ENCODE measurements at places on chromosomes 6 and 20.

- DNase-seq, result no peak
Observed at GRCh38 chr6:112717401-112717800, 370.3 kb downstream of the RFPL4B start.

GRCh38 chr20:48703511-48704219 lies 124.1 kb downstream of the PREX1 start:
- DNase-seq, result no peak

- DNase-seq, result no peak
Observed at GRCh38 chr20:51303731-51304670, 238.5 kb downstream of the NFATC2 start.

GRCh38 chr6:77318256-77318655 lies 145.0 kb downstream of the HTR1B start:
- DNase-seq, result peak; percentile 28

DNA sequence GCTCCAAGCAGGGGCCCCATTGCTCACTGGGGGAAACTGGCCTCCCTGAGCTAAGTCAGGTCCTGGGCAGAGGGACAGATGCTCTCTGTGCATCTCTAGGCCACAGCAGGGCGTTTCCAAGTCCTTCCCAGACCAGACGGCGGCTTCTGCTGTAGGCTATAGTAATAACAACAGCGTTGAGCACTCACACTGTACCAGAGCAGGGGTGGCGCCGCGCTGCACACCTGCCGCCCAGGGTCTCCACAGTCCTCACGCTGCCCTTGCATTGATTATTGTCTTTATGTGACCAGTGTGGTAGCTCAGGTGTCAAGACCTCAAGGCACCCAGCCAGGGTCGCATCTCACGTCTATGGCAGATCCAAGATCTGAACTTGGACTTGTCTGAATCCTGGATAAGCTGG lies 14.9 kb upstream of the CCN5 start:
- no peak for DNase-seq

DNA sequence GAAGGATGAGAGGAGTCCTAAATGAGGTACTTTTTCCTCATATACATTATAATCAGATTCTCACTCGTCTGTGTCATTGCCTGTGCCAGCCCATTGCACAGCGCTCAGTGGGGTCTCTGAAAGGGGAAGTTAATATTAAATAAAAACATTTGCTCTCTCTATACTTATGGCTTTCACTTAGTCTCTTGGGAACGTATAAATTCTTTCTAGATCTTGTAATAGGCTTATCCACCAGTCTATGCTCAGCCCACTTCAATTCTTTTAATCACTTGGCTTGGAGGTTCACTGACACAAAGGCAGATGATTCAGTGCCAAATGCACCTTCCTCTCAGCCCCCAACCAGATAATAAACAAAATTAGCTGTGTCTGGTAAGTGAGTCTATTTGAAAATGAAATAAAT lies 164.3 kb upstream of the OGFRL1 start:
- no peak for DNase-seq

- peak; percentile 55 for DNase-seq
Observed at GRCh38 chr20:32638848-32639247, 34.9 kb downstream of the C20orf203 start.

DNA sequence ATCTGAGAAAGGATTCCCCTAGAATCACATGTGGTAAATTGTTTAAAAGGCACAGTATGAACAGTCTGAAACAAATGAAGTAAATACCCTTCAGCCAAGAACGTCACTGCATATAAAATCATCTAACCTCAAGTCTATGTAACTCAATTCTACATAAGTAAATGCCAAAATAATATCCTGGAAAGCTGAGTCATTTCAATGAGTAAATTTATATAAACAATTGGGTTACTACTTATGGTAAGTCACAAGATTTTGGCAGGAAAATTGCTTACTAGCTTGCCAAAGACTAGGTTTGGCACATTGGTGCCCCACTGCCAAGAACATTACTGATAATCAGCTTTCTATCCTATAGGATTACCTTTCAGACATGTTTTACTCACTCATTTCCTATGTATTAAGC lies 8.4 kb downstream of the GMDS start:
- DNase-seq, result no peak

All from erythroblast (primary cell).